Left lobe of liver (tissue), 2 donors: ENCODE measurements at places on chromosomes 1 and 21.

- DNase-seq: no peak
Measured at GRCh38 chr1:31299365-31299764, 2.5 kb downstream of the ZCCHC17 start.

- DNase-seq: peak; percentile 76
Measured at GRCh38 chr1:77134359-77134758, 84.9 kb downstream of the PIGK start.

- DNase-seq: no peak
Measured at GRCh38 chr1:241457421-241457820, 62.1 kb downstream of the FH start.

GRCh38 chr21:45620201-45620923 lies 23.2 kb upstream of the PCBP3 start:
- no peak for DNase-seq

DNA sequence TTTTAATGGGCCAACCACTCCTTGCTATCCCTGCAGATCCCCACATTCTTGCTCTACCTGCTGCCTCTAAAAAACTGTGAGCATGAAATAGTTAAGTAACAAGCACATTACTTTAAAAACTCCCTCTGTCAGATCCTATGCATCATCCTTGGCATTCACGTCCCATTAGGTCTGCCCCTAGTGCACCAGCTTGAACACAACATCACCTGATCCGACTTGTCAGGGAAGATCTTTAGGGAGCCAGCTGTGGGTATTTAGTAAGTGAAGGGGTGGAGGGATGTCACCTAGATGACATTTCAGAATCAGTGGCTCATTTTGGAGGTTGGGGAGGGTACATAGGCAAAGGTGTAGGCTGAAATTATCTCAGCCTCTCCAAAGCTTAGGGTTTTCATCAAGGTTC lies 33.5 kb downstream of the RXRG start:
- no peak for DNase-seq

DNA sequence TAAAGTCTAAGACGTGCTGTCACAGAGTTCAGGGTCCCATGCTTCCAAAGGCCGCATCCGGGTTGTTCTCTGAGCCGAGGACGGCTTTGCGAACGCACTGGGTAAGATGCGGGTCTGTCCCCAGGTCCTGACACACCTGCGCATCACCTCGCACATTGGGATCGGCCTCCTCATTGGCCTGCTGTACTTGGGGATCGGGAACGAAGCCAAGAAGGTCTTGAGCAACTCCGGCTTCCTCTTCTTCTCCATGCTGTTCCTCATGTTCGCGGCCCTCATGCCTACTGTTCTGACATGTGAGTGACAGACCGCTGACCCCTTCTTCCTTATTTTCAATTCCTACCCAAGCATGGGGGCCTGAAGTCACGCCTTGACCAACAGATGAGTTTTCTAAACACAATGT lies 25.3 kb downstream of the TFF3 start:
- peak; percentile 57 for DNase-seq

- DNase-seq: no peak
Measured at GRCh38 chr1:18798946-18799345, 60.5 kb downstream of the TAS1R2 start.

- DNase-seq: no peak
Measured at GRCh38 chr1:180923887-180924286, 11.2 kb downstream of the KIAA1614 start.

GRCh38 chr1:153001382-153001781 lies at the start of gene SPRR3:
Gene SPRR3, plus strand, starts transcription at chr1:153001749. Its CDS starts 1,272 bp downstream, at chr1:153003021.
- DNase-seq: no peak

GRCh38 chr1:92797961-92798360 lies 13.1 kb upstream of the EVI5 start:
- DNase-seq: no peak

DNA sequence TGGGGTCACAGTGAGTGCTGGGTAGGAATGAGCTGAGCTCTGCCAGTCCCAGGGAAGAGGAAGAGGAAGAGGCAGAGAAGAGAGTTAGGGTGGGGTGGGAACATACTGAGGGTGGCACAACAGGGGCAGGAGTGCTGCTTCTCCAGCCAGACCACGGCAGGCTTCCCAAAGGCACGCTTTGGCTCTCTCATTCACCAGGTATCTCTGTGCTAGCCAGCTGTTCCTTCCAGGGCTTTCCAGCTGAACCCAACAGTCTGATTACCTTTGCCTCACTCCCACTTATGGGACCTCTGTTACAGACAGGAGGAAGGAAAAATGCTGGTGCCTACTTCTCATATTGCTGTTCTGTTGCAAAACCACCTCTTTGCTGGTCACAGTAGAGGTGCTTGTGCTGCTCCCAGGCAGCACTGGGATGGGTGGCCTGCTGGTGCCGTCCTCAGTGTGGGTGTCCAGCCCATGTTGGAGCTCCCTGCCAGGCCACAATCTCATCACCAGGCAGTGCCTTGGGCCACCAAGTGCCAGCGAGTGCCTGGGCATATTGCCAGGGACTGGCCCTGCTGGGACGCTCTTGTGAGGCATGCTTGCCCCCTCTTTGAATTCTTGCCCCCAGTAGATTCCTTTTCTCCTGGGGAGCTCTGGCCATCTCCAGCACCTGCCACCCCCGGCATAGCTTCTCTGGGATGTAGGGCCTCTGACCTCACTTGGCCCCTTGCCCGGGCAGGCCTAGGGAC lies 2.1 kb downstream of the ADORA1 start:
- DNase-seq: peak; percentile 58

DNA sequence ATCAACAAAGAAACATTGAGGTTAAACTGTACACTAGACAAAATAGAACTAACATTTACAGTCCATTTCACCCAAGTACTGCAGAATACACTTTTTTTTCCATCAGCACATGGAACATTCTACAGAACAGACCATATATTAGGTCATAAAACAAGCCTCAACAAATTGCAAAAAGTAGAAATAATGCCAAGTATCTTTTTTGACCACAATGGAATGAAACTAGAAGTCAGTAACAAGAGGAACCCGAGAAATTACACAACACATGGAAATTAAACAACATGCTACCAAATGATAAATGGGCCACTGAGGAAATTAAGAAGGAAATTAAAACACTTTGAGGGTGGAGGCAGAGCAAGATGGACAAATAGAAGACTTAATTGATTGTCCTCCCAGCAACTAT lies 8.4 kb upstream of the C1orf185 start:
- DNase-seq: no peak

GRCh38 chr1:151596166-151596953 lies 15.5 kb upstream of the SNX27 start:
- no peak for DNase-seq

GRCh38 chr1:71276466-71276865 lies 195.6 kb upstream of the ZRANB2 start:
- no peak for DNase-seq

DNA sequence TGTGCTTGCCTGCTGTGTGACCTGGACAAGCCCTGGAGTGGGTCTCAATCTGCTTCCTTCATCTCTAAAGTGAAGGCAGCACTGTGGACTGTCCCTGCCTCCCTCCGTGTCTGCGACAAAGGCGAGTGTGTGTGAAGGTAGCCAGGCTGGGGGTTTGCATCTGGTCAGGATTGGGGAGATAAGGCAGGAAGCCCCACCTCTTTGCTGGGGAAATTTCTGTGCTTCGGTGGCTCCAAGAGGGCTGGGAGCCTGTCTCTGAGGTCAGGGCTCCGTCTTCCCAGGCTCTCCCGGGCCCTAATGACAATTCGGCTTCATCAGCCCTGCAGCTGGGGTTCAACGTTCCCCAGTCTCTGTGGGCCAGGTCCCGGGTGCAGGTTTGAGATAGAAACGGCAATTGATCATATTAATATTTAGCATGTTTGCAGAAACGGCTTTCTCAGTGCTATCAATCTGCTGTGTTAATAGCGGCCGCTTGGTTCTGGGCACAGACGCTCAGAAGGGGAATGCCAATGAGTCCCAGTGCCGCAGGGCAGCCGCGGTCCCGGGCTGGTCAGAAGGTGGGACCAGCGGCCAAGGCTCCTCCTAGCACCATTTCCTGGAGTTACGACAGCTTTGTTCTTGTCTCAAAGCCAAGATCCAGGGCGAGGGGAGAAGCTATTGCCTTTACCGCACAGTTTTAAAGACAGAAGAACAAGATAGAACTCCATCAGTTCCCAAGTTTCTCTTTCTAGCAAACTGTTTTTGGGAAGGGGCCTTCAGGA lies 105.7 kb downstream of the PRDM16 start:
- no peak for DNase-seq

DNA sequence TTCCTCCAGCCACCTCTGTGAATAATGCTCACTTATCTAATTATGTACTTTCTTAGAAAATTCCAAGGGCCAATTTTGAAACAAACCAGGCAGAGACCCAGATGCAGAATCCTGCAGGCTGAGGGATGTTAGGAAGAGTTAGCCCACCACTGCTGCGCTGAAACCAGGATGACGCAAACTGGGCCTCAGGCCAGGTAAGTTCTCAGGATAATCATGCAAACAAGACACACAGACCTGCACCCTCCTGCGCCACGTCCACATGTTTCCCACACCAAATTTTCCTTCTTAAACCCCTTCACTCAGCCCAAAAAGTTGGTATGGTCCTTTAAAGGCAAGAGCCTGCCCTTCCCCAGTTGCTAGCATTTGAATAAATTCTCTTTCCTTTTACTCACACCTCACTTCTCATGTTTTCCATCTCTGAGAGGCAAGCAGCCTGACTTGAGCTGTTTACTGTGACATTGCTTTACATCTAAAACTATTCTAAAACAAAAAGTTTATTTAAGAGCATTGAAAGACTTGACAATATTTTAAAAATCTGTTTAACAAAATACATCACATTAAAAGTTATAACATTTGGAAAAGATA lies 887.1 kb downstream of the LRRIQ3 start:
- no peak for DNase-seq

DNA sequence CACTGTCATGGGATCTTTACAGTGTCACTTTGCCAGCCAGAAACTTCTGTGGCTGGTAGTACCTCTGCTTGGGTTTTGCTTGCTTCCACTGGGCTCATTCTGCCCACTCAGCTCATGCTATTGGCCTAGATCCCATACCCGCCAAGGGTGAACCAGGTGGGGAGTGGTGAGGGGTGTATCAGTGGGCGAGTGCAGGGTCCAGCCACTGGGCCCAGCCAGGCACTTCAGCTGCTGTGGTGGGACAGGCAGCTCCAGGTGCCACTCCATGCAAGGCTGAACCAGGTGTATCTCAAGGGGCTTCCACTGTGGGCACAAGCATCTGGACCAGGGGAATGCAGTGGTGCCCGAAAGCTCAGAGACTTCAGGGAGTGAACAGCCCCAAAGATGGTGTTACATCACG lies 398.2 kb downstream of the NCAM2 start:
- DNase-seq: no peak

- DNase-seq: no peak
Measured at GRCh38 chr1:15948595-15949452, 27.1 kb downstream of the ZBTB17 start.

GRCh38 chr1:220806408-220806807 lies 19.7 kb downstream of the MTARC1 start:
- DNase-seq: no peak

- no peak for DNase-seq
Measured at GRCh38 chr21:42319851-42320572, 4.8 kb upstream of the TFF3 start.

- no peak for DNase-seq
Measured at GRCh38 chr1:113372546-113372945, 17.8 kb upstream of the MAGI3 start.

DNA sequence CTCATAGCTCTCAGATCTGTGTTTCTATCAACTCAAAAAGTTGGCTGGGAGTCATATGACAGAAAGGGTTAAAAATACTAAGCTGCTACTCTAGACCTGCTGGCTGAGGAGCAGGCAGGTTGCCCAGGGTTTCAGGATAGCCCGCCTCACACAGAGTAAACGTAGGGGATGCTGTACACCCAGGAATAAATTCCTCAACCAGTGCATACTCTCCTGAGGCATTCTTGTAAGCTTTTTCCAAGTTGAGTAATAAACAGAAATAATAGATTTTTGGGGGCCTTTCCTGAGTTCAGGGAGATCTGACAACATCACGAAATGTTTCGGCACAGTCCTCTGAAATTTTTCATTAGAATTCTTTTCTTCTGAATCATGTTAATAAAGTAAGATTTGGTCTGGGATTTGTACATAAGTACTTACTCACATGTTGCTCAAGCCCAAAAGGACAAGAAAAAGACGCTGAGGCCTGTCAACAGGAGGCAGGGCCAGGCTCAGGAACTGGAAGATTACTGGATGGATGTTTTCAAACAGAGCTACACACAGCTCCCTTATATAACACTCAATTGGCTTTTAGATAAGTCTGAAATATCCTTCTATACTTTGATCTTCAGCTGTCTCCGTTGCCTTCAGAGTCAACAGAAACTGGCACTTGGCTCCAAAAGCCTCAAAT lies 41.0 kb downstream of the TGFBR3 start:
- no peak for DNase-seq

DNA sequence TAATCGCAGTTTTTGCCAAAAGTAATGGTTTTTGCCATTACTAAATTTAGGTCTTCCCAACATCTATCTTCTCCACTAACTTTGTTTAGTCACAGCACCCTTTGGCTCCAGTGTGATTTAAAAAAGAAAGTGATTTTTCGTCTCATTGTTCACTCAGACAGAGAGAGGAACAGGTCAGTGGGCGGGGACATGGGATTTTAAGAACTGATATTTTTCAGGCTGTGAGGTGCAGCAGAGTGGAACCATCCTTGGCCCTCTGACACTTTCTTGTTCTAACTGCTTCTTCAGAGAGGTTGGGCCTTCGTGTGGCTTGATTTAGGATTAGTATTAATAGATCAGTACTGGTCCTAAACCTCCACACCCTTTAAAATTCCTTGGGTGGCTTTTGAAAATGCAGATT lies 38.8 kb downstream of the CASQ2 start:
- DNase-seq: no peak

GRCh38 chr1:219124163-219124562 lies 49.5 kb upstream of the LYPLAL1 start:
- DNase-seq: no peak

GRCh38 chr1:41708332-41708731 lies 210.4 kb downstream of the HIVEP3 start:
- no peak for DNase-seq

- no peak for DNase-seq
Measured at GRCh38 chr21:38815060-38815405, 9.3 kb downstream of the ETS2 start.

- DNase-seq: no peak
Measured at GRCh38 chr1:31700468-31701090, 3.2 kb downstream of the COL16A1 start.

DNA sequence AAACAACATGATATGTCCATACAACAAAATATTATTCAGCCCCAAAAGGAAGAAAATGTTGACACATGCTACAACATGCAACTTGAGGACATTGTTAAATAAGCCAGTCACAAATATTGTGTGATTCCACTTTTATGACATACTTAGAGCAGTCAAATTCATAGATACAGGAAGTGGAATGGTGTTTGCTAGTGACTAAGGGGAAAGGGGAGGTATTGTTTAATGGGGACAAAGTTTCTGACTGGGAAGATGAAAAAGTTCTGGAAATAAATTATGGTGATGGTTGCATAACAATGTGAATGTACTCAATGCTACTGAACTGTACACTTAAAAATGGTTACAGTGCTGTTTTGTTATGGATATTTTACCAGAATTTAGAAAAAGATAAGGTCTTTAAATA lies 77.7 kb downstream of the RHOU start:
- no peak for DNase-seq

DNA sequence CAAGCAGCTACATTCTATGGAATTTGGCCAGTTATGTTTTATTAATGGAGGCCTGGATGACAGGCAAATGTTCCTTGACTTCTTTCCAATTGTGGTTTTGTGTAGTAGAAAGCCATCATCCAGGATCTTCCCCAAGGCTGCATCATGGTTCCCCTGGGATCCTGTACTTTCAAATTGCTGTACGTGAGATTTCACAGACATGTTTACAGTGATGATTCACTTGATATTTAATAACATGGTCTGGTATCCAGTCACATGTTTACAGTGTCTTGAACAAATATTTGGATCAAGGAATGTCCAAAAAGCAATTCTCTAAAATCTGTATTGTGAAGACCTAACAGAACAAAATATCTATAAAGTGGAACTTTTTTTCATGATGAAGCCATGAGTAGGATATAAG lies 68.3 kb upstream of the ST6GALNAC3 start:
- DNase-seq: no peak
